Prostate gland (tissue), 2 donors: ENCODE measurements at places on chromosomes 3 and 15.

DNA sequence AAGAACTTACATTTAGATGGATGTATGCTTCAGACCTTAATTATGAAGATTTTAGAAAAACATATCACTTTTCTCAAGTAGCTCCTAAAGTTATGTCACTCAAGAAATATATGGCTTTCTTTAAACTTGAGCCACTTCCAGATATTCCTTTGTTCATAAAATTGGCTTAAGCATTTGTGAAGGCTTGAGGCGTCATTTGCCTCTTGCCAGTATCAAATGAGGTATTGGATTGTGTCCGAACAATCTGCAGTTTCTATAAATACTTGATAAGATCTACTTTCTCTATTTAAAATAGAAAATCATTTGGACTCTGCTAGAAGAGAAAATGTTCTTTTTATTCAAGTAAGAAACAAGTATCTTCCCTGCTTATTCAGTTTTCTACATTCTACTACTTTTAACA lies 102.6 kb downstream of the RSL24D1 start:
- no peaks in the 10 kb centered on the region for H3K27me3 ChIP-seq
- H3K27ac ChIP-seq = no peak overlapping the region
- no peaks in the 10 kb centered on the region for H3K4me1 ChIP-seq
- H3K4me3 ChIP-seq = no peak overlapping the region

DNA sequence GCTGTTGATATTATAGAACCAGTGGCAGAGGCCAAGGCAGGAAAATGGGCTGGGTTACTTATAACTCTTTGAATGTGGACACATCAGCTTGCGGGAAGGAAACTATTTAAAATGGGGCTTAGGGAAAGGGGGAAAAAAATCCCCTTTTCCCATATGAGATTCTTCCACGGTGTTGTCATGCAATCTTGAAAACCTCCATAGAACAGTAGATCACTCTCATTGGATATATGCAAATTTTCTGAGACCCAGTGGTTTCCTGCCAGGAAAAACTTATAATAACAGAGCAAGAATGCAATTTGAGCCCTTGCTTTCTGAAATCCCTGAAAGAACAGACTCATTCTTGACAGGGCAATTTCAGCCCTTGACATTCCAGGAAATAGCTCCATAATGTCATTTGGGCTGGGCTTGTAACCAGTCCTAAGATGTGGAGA lies 31.1 kb downstream of the TMEM212 start:
- DNase-seq = no peak
- no peak overlapping the region for H3K27ac ChIP-seq
- no peaks in the 10 kb centered on the region for H3K4me1 ChIP-seq

DNA sequence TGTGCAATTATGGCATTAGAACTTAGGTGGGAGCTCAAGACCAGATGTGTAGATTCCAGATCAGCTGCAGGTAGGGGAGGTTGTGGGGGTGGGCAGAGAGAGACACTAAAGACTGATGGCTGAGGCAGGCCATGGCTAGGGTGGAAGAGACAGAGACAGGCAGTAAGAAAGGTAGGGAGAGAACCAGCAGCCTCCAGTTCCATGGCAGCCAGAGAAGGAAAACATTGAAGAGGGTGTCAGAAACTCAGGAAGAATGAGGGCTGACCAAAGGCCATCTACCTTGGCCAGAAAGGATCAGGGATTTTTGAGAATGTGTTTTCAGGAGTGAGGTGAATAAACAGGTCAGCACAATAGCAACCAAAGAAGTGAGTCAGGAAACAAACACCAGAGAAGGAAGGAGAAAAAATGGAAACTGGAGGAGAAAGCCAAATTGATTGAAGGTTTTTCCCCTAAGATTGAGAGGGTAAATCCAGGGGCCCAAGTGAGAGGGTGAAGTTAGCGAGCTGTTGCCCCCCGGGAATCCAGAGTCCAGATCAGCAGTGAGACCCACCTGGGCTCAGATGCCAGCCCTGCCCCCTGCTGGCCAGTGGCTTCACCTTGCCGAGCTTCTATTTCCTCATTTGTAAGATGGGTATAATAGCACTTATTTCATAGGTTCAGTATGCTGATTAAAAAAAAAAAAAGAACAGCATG lies 41.0 kb downstream of the ABHD2 start:
- no peaks in the 10 kb centered on the region for H3K27me3 ChIP-seq
- DNase-seq = peak; percentile 45
- peak overlapping the region; percentile 92 for H3K27ac ChIP-seq

- H3K27me3 ChIP-seq = peaks cover 5% of the 10 kb centered on the region
- H3K4me3 ChIP-seq = no peak overlapping the region
- DNase-seq = no peak
These were observed 108.8 kb downstream of the SEMA5B start for GRCh38 chr3:122918576-122919290.

- peak overlapping the region; percentile 8 for H3K27ac ChIP-seq
- H3K27me3 ChIP-seq = no peaks in the 10 kb centered on the region
- no peak for DNase-seq
- H3K4me3 ChIP-seq = no peak overlapping the region
These were observed 6.7 kb downstream of the CA12 start for GRCh38 chr15:63374686-63375520.
